ENCODE measurements at places on chromosomes 6 and 20. TPM values are rescaled to one million over a fixed set of nuclear protein-coding genes. Genes with fewer than 3 reads are reported as not detected.

DNA sequence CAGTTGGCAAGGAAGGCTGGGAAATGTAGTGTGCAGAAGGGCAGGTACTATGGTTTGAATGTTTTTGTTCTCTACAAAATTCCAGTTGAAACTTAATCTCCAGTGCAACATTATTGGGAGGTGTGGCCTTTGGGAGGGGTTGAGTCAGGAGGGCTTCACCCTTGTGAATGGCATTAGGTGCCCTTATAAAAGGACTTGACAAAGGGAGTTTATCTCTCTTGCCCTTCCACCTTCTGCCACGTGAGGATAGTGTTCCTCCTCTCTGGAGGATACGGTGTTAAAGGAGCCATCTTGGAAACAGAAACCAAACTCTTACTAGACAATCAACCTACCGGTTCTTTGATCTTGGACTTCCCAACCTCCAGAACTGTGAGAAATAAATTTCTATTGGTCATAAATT is 82.2 kb upstream of the LRFN2 start:
- H3K4me1 ChIP-seq, result no peaks in the 10 kb centered on the region
- H3K36me3 ChIP-seq, result no peaks in the 10 kb centered on the region
- no peak overlapping the region for H3K27ac ChIP-seq
- H3K27me3 ChIP-seq, result peaks cover 3% of the 10 kb centered on the region
- H3K4me3 ChIP-seq, result no peak overlapping the region

GRCh38 chr6:37916675-37917074 is 97.1 kb downstream of the ZFAND3 start:
- no peak for DNase-seq
- no peak overlapping the region for H3K4me3 ChIP-seq
- no peaks in the 10 kb centered on the region for H3K36me3 ChIP-seq
- no peak overlapping the region for H3K27ac ChIP-seq
- H3K27me3 ChIP-seq, result no peaks in the 10 kb centered on the region

DNA sequence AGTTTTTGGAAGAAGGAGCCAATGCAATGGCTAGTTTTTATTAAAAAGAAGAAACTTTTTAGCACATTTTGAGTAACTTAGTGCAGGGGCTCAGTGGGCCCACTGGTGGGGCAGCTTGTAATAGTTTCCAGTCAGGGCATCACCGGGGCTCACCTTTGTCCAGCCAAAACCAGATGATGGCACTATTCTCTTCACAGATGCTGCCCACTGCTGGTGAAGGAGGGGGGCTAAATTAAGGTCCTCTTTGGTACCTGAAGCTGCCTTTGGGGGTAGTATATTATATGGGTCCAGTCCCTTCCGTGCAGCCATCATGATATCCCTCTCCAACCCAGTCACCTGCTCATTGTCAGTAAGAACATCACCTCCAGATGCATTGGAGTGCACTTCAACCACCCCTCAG is 182.9 kb downstream of the PDE7B start:
- DNase-seq, result no peak
- H3K27me3 ChIP-seq, result no peaks in the 10 kb centered on the region
- H3K4me3 ChIP-seq, result no peak overlapping the region
- no peaks in the 10 kb centered on the region for H3K36me3 ChIP-seq
- H3K27ac ChIP-seq, result no peak overlapping the region

GRCh38 chr6:16168858-16169257 is 40.0 kb downstream of the MYLIP start:
- H3K4me1 ChIP-seq, result no peaks in the 10 kb centered on the region
- no peak for DNase-seq
- no peak overlapping the region for H3K4me3 ChIP-seq

- H3K4me1 ChIP-seq, result no peaks in the 10 kb centered on the region
- H3K27ac ChIP-seq, result no peak overlapping the region
- no peak overlapping the region for H3K4me3 ChIP-seq
- DNase-seq, result no peak
Measured at GRCh38 chr6:106539936-106540335, 89.4 kb downstream of the RTN4IP1 start.

DNA sequence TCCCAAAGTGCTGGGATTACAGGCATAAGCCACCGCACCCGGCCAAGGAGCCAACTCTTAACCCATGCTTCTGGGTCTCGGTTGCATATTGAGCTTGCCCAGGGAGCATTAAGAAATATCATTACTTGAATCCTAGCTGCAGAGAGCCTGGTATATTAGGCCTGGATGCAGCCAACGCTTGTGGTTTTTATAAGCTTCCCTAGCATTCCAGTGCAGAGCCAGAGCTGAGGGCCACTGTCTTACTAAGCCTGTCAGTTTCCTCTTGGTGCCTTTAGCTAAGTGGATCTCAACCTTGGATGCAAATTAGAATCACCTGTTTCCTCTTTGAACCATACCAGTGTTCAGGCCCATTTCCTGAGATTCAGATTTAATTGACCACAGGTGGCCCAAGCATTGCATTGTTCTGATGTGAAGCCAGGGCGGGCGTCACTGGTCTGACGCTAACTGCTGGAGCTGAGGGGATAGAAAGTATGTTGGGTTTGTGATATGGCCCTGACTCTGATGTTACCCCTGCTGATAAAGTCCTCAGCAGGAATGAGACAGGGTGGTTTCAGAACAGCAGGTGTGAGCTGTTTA is 76.3 kb downstream of the BTBD3 start:
- H3K36me3 ChIP-seq, result no peaks in the 10 kb centered on the region
- H3K27ac ChIP-seq, result no peak overlapping the region

DNA sequence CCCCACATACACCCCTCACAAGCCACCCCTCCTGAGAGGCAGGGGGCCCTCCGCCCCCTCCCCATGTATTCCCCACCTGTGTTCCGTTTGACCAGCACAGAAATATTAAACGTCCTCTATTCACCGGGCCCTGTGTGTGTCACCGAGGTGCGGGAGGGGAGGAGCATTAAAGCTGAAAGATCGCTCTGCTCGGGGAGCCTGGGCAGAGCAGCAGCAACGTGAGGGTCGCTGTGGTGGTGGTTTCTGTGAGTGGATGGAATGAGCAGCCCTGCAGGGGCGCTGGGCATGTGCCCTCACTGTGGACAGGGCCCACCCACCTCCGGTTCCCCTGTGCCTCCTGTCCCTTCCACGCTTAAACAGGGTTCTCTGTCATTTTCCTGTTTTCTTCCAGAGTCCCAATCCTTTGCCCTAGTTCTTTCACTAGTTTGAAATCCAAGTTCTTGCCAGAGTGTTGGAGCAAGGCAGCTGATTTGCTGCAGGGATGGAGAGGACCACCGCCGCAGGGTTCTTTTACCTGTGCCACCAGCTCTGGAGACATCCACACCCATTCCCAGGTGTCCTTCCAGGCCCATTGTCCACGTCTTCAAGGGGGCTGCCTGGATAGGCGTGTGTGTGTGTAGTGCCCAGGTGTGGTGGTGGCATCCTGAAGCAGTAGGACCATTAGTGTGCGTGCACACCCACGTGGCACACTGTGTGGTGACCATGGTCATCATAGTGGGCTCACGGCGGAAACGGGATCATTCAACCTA is 37.6 kb upstream of the MDFI start:
- no peaks in the 10 kb centered on the region for H3K36me3 ChIP-seq
- peaks cover 17% of the 10 kb centered on the region for H3K4me1 ChIP-seq
- H3K27me3 ChIP-seq, result no peaks in the 10 kb centered on the region
- peak; percentile 58 for DNase-seq

DNA sequence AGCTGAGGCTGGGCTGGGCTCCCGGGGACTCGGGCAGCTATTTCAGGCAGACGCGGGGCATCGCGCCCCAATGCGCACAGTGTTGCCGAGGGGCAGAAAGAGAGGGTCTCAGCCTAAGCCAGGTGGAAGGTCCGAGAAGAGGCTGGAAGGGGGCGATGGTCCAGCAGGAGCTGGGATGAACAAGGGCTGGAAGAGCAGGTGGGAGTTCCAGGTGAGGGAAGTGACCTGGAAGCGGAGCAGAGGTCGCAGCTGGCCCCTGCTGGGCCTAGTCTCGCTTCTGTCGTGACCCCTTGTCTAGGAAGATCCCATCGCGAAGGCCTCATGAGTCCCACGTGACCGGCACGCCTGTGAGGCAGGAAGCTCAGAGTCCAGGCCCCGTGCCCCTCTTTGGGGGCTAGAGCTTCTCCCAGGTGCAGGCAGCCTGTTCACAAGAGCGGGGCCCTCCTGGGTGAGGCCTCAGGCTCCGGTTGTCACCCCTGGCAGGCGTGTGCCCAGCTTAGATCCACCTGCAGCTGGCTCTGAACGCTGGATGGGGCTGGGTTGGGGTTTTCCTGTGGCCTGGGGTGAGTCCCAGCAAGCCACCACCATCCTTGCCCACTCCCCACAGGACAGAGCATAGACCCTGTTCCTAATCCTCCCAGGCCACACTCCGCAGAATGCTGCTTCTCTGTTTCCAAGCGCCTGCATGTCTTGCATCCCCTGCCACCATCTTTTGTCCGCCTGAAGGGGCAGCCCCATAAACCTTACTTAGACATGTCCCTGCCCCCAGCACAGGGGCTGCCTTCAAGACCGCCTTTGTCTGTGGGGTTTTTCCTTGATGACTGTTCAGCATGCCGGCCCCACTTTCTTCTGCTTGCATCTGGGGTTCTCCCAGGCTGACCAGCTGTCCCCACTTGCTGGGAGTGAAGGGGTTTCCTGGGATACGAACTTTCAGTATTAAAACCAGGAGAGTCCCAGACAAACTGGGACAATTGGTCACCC is 15.1 kb downstream of the SLC22A3 start:
- no peak for DNase-seq
- H3K27me3 ChIP-seq, result no peaks in the 10 kb centered on the region
- H3K27ac ChIP-seq, result no peak overlapping the region

DNA sequence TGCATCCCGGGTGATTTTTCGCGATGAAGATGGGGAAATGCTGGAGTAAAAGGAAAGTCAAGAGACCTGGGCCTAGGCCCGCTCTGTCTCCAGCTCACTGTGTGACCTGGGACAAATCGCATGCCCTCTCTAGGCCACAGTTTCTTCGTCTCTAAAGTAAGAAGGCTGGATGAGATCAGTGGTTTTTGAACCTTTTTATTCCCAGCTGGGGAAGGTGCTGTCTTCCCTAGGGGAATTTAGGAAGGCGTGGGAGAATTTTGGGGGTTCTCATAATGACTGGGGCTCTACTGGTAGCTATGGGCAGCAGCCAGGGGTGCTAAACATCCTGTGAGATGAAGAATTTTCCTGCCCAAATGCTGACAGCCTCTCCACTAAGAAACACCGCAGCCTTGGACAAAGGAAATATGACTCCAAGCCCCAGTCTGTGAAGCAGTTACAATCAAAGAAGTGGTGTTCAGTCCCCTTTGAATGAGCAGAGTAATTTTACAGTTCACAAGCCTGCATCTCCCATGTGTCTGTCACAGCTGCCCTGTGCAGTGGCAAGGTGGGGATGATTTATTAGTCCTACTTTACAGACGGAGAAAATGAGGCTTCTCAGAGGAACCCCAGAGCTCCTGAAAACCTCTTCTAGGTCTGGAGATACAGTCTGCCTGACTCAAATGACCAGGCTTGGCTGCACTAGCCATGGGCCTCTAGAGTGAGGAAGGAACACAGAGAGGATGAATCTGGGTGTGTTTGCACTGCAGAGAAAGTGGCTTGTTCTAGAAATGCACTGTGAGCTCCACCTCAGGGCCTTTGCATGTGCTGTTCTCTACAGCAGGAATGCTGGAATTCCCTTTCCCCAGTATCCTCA is 57.2 kb downstream of the RAB44 start:
- H3K27me3 ChIP-seq, result no peaks in the 10 kb centered on the region
- DNase-seq, result no peak
- H3K36me3 ChIP-seq, result no peaks in the 10 kb centered on the region

DNA sequence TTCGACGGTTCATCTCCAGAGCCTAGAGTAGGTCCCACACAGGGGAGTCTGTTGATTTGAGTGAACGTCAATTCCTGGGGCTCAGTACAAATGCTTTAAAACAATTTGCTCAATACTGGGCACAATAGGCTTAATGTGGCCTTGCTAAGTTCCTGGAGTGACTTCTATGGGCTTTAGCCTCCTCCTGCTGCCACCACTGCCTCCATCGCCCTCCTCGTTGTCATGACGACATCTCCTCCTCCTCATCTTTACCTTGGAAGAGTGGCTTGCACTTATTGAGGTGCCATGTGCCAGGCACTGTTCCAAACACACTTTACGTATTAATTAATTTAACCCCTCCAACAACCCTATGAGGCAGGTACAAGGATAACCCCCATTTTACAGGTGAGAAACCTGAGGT is 11.8 kb upstream of the ZMYND8 start:
- peaks cover 11% of the 10 kb centered on the region for H3K4me1 ChIP-seq
- H3K4me3 ChIP-seq, result no peak overlapping the region
- no peak overlapping the region for H3K27ac ChIP-seq

DNA sequence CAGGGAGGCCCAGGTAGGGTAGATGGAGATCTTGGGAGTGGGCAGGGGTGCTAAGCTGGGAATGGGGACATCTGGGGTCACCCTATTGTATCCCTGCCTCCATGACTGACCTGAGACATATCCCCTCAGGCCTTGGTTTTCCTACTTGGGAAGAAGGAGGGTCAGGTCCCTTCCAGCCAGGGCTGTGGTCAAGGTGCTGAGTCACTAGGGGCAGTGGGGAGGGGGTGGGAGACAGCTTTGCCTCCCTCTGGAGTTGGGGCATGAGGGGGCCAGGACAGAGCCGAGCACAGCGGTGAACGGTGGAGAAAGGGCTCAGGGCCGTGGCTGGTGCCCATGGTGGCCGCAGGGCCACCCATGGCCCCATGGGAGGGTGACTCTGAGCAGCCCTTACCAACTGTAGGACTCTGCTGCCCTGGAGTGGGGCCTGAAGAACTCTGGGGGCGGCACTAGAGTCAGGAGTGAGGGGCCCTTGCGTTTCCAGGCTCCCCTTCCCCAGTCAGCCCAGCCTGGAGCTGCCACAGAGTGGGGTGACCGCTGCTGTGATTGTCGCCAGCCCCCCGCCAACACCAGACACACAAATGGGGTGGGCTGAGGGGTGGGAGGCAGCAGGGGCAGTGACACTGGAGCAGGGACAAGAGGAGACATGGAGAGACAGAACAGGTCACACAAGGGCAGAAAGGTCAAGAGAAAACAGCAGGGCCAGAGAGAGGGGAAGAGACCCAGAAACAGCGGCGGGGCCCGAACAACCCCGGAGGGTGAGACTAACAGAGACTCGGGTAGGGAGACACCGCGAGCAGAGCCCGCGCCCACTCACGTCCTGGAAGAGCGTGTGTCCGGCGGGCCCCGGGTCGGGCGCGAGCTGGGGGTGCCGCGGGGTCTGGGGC is 576 bp downstream of the NECAB3 start:
- DNase-seq, result peak; percentile 68
- peak overlapping the region; percentile 67 for H3K4me3 ChIP-seq
- H3K27me3 ChIP-seq, result no peaks in the 10 kb centered on the region
- H3K27ac ChIP-seq, result peak overlapping the region; percentile 96

GRCh38 chr6:168638468-168639271 is 197.7 kb downstream of the SMOC2 start:
- peak; percentile 61 for DNase-seq
- H3K4me1 ChIP-seq, result peaks cover 50% of the 10 kb centered on the region
- no peak overlapping the region for H3K4me3 ChIP-seq
- no peaks in the 10 kb centered on the region for H3K27me3 ChIP-seq
- no peaks in the 10 kb centered on the region for H3K36me3 ChIP-seq
- no peak overlapping the region for H3K27ac ChIP-seq

GRCh38 chr20:47674145-47674544 is 111.1 kb downstream of the SULF2 start:
- no peaks in the 10 kb centered on the region for H3K36me3 ChIP-seq
- DNase-seq, result no peak
- H3K4me3 ChIP-seq, result no peak overlapping the region

Gene MSH5
- total RNA-seq, result 4.9 TPM

Gene BPIFB1
- total RNA-seq, result not detected

Gene TRIM40
- not detected for total RNA-seq

Gene ANKEF1
- total RNA-seq, result 0.16 TPM

Gene SLC17A1
- not detected for total RNA-seq

Gene SERPINB6
- total RNA-seq, result 185 TPM

Gene PANK2
- total RNA-seq, result 35.1 TPM

Gene COX4I2
- not detected for total RNA-seq
